ENCODE measurements at places on chromosomes 13 and 19.

DNA sequence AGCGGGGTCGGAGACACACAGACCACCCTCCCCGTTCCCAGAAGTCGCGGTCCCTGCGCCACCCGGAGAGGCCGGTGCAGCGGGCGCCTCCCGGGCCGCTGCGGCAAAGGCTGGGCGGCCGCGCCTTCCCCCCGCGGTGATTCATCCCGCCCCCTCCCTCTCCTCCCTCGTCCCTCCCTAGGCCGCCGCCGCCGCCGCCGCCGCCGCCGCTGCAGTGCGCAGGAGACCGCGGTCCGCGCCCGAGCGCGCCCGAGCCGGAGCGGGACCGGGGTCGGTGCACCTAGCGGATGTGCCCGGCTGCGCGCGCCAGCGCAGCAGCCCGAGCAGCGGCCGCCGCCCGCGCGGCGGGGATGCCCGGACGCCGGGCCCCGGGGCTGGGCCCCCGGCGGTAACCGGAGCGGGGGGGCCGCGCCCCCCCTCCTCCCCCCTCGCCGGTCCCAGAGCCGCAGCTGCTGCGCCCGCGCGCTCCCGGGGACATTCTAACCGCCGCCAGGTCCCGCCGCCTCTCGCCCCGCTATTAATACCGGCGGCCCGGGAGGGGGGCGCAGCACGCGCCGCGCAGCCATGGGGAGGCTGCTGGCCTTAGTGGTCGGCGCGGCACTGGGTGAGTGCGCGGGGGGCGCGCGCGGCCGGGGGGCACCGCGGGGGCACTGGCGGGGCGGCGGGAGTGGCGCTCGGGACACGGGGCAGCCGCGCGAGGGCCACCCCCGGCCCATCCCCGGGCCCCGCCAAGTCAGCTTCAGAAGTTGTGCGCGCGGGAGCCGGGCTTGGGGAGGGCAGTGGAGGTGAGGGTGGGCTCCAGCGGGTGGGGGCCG lies at the start of gene SCN1B:
Gene SCN1B, plus strand, starts transcription at position 214 of the 815 bp plus-strand sequence. Its CDS starts 351 bp downstream, at position 565.
- DNase-seq, result no peak

GRCh38 chr19:1310853-1311180 lies 25.1 kb downstream of the EFNA2 start:
- DNase-seq, result no peak

- no peak for DNase-seq
Measured at GRCh38 chr13:49980266-49980665, 16.6 kb upstream of the TRIM13 start.

DNA sequence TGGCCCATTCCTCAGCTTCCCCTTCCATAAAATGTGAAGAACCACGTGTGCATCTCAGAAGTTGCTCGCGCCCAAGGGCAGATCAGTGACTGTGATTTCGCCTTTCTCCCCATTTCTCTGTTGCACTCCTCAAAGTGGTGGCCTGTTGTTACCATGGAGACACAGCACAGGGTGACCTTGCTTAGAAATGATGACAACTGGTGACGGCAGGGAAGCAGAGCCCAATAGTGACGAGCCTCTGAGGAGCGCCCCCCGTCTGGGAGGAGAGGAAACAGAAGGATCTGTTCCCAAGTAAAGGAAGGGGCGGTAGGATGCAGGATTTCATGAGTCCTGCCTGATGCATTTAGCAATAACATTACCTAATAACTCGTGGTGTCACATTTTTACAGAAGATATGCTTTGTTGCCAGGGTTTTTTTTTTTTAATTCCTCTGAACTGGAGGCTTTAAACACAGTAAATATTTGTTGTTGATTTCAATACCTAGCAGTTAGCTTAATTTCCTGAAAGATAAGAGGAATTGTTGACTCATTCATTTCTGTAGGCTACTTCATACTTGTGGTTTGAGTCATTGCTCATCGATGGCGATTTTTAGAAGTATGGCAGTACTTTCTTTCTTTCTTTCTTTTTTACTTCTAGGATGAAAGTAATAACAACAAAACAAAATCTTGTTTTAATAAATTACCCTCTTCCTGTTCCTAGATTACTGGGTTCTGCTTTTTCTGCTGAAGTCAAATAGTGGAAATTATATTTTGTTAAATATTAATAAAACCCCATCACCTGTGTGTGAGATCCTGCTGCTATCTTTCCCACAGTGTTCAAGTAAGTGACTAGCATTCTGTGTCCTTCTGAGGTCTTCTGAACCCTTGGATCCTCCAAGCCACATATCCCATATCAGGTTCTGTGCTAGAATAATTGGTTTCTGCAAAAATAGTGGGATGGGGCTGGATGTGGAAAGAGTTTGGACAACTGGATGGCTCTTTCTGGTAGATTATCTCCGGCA lies 36.0 kb downstream of the MBNL2 start:
- no peak for DNase-seq

DNA sequence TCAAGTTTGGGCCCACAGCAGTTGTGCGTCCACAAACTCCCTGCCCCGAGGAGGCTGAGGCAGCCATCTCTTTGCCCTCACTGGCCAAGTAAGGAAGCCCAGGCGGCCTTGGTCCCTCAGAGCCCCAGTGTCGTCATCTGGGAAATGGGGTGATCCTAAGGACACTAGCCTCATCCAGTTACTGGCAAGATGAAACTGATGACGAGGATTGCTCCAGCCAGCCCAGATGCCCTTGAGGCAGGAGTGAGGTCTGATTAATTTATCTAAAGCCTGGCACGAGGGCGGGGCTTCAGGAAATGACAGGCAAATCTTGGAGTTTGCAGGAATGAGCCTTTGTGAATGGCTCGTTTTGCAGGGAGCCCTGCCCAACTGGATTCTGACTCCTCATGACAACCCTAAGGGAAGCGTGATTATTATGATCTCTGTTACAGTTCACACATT lies 5.6 kb downstream of the LIPE start:
- DNase-seq, result no peak
